Islet precursor cell (in vitro differentiated cells): ENCODE measurements at places on chromosomes 4 and X.

GRCh38 chr4:54897590-54897989 lies 227.8 kb downstream of the KDR start:
- no peak for DNase-seq

- DNase-seq, result peak; percentile 44
These were observed 12.7 kb upstream of the ADD1 start for GRCh38 chr4:2830632-2831610.

DNA sequence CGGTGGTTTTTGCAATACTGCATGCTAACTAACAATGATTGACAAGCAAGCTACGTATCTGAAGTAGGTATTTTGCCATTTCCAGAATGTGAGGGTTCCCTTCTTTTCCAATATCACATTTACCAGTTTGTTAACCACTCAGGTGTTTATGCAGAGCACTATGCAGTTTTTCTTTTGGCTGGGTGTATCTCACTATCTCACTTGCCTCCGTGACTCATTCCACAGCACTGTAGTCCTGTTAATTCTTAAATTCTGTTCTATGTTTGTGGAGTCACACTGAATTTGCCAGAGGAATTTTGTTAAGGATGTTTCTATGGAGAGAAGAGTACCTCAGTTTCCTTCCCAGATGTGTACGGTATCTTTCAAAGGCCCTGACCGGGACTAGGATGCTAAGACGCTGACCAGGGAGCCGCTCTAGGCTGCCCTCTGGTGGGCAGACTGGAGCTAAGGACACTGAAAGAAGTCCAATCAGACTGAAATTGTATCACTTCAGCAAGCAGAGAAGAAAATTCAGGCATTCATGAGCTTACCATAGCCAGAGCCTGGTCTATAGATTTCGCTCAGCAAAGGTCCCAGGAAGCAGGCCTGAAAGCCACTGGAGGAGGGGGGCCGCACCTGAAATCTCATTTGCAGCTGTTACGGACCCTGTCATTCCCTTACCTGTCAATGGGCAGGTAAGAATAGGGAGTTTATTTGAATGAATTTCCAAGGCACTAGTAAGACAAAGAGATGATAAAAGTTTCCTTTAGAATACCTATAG lies 388.4 kb upstream of the SPOCK3 start:
- peak; percentile 75 for DNase-seq

DNA sequence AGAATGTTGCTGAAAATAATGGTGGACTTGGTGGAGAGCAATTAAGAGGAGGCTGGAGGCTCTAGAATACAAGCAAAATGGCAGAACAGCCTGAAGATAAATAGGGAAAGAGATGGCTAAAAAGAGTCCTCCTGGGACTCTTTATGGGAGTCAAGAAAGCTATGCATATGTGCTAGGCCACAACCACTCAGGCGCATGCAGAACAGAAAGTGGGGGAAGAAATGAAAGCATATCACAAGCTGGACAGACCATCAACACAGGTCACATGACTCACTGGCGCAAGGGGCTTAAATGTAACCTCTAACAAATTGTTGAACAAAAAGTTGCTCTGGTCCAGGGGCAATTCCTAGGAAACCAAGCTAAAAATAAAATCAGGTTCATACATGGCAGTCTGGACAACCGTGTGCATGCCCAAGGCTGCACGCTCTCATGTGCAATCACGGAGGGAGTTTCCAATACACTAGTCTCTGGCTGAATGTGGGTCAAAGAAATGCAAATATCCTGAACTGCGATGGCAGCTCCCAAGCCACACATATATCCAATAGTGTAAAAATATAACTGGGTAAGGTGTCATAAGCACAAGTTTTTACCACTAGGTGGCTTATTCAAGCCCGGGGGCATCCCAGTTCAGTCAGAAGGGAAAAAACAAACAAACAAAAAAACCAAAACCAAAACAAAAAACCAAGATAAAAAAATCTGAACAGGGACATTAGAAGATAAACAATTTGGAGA lies 45.4 kb downstream of the ZNF711 start:
- DNase-seq, result no peak

GRCh38 chr4:185210102-185210981 lies 944 bp downstream of the SNX25 start:
- DNase-seq, result peak; percentile 70

GRCh38 chr4:188934320-188934962 lies 795.2 kb downstream of the TRIML1 start:
- no peak for DNase-seq

- no peak for DNase-seq
These were observed 2.5 kb downstream of the ARHGEF9 start for GRCh38 chrX:63782515-63782914.

DNA sequence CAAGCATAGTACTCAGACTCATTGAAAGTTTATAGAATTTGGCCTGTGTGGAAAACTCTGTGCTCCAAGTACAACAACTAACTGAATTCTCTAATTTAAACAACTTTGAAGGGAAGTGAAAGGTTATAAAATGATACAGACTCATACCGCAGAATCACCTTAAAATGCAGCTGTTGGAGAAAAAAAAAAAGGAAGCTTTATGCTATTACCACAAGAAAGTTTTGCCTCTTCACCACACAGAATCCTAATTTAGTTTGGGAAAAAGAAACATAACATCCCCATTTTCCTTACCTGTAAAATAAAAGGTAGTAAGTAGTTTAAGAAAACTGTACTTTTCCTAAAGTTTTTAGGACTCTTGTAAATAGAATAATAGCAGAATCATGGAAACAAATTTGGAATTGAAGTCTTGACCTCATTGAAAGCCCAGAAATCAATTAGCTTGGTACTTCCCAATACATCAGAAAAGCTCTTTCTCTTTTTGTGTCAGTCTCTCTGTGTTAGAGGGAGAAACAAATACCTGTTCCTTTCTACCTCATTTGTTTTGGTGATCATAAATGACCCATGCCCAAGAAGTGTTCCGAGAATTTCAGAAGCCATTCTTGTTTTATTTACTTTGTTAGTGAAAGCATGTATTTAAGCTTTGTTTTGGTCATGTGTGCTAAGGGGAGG lies 78.8 kb downstream of the NFKB1 start:
- no peak for DNase-seq

DNA sequence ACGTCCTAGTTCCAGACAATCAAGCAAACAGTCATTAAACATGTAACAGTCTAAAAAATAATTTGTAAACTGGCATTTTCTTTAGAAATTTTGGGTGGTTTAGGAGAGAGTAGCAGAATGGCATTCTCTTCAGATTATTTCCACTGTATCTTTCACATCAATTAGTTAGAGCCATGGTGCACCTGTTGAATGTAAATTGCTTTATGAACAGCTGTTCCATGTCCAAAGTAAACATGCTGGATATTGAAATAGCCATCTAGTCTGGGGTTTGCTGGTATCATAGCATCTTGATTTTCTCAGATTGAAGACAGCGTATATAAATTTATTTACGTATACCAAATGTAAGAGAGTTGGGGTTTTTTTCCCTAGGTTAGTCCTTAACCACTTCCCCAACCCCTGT lies 143.6 kb downstream of the RCHY1 start:
- no peak for DNase-seq

GRCh38 chr4:13348216-13348615 lies 135.9 kb downstream of the RAB28 start:
- DNase-seq, result no peak

GRCh38 chr4:14415146-14415545 lies 587.1 kb upstream of the CPEB2 start:
- DNase-seq, result peak; percentile 54

DNA sequence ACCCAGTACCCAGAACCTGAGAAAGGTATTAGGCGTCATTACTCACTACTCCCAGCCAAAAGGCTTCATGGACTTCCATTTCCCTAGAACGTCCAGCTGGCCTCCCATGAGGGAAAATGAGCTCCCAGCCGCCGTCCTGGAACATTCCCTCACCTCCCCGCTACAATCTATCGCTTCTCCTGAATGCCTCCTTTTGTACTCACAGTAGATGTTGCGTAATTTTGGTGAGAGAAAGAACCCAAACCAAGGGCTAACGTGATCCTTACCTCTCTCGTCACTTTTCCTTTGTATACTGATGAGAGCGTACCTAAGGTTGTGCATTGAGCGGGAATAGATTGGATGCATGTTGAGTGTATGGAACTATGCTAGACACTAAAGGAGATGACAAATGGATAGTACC lies 161.9 kb downstream of the TENM3 start:
- no peak for DNase-seq

GRCh38 chrX:12026481-12026880 lies 111.8 kb upstream of the FRMPD4 start:
- DNase-seq, result no peak

GRCh38 chr4:125358453-125358852 lies 43.7 kb downstream of the FAT4 start:
- DNase-seq, result no peak

DNA sequence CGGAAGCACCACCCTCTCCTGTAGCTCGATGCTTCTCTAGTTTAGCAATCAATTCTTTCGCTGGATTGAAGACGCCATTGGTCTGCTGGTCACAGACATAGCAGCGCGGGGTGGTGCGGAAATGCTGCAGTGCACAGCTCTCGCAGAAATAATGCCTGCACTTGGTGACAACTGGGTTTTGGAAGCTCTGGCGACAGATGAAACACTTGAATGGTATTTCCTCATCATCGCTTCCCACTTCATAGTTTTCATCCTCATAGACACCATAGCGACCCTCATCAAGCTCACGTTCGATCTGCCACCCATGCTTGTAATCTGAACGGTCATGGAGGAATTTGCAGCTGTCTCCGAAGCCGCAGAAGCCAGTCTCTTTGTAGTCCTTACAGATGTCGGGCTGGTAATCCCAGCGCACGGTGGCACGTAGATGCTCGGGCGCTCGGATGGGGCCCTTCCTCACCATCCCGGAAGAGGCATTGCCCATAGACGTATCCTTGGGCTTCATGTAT lies 854 bp downstream of the RNF113A start:
- peak; percentile 60 for DNase-seq

- no peak for DNase-seq
These were observed 20.0 kb downstream of the BEX4 start for GRCh38 chrX:103234869-103235268.

- no peak for DNase-seq
These were observed 148.2 kb downstream of the COMMD8 start for GRCh38 chr4:47315346-47315745.

- DNase-seq, result peak; percentile 73
These were observed 48.3 kb upstream of the WDR1 start for GRCh38 chr4:10164877-10165283.

GRCh38 chrX:41234962-41235361 lies 99.0 kb upstream of the DDX3X start:
- no peak for DNase-seq

GRCh38 chr4:54687887-54688841 lies 30.4 kb downstream of the KIT start:
- DNase-seq, result no peak

- DNase-seq, result no peak
These were observed 897.8 kb downstream of the CENPC start for GRCh38 chr4:66647476-66647875.

DNA sequence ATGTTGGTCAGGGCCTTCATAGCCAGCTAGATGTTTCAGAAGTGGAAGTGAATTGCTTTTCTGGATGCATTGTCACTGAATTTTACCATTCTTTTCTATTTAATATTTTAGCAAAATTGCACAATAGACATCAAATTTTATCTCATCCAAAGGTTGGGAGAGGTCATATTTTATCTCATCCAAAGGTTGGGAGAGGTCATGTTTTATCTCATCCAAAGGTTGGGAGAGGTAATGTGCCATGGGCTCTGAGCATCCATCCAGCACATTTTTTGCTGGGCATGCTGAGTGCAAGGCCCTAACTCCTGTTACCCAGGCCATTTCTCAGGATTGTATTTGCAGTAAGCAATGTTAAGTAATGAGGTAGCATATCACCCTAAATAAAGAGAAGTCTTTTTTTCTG lies 14.7 kb upstream of the CYP2U1 start:
- DNase-seq, result no peak

- DNase-seq, result no peak
These were observed 207.9 kb upstream of the FAM241A start for GRCh38 chr4:111937368-111937767.

DNA sequence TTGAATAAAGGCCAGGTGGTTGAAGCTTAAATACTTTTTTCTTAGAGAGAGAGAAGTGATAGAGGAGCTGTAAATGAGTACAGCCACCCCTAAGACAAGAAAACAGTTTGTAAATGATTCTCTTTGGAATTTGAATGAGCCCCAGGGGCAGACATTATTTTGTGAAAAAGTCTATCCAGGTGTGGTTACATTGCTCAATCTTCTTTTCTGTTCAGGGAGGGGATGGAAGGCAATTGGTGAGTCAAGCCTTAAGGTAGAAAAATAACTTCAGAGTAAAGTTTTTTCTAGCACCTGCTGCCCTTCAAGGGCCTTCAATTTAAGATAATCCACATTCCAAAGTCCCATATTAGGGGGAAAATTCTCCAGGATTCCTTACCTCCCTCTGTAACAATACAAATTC lies 646.7 kb downstream of the PDHA2 start:
- DNase-seq, result no peak

DNA sequence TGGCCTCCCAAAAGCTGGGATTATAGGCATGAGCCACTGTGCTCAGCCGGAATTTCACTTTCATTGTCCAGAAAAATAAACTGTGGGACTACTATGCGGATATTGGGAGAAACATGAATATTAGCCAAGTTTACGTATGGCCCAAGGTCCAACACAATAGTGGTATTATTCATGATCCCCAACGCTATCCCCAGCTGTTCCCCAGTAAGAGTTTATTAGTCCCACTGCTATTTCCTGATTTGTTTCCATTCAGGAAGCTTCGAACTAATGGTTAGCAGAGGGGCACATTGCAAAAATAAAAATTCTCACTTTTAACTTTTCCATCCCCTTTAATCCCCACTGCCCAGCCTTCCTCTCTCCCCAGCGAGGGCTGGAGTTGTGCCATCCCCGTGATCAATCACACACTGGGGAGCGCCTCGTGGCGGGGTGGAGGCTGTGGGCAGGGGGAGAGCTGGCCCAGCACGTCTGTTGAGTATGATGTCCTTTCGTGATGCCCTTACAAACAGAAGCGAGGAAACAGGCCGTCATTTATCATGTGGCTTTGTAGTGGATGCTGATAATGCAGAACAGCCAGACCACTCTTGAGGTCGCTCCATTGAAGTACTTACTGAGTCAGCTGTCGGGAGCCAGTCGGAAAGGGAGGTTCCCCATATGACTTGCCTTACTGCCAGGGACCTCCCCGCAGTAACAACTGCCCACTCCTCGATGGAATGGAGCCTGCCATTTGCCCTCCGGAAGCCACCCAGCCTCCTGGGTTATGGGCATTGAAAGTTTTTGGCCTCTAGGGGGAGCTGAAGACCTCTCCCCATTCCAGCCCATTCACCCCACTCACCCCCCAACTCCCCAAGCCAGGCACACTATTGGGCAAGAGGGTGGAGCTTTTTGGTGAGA lies 117.0 kb downstream of the KDR start:
- no peak for DNase-seq

- DNase-seq, result no peak
These were observed 112.2 kb upstream of the PSAPL1 start for GRCh38 chr4:7546809-7547367.

DNA sequence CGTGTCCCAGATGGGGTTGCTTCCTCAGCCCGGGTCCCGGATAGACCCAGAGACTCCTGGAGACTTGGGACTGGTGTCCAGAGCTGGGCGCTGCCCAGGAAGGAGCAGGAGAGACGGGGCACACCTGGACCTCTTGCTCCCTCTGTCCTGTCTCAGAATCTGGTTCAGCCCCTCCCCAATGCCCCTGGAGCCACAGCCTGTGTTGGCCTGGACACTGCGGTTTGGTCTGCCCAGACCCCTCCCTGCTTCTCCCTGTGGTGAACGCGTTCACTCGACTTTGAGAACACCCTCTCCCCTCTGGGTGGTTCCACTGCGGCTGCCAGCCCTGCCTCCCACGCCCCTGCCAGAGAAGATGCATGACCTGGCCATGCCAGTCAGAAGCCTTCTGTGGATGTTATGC lies 111.1 kb downstream of the HMX1 start:
- peak; percentile 41 for DNase-seq
